ENCODE measurements at places on chromosomes 5 and 9. TPM values are rescaled to one million over a fixed set of nuclear protein-coding genes. Genes with fewer than 3 reads are reported as not detected.

LHX2 gene
- total RNA-seq: 0.34 TPM

EPB41L4A gene
- not detected for total RNA-seq

DMRT3 gene
- not detected for total RNA-seq

HIGD2A gene
- total RNA-seq: 157 TPM

GPR150 gene
- total RNA-seq: 0.26 TPM

PCDHGB6 gene
- total RNA-seq: 1.4 TPM

LCN1 gene
- total RNA-seq: not detected

IFNA2 gene
- not detected for total RNA-seq

ARL15 gene
- 4.0 TPM for total RNA-seq

PDE6A gene
- total RNA-seq: under 0.01 TPM

FBLL1 gene
- total RNA-seq: 1.6 TPM

PIP5K1B gene
- not detected for total RNA-seq

PCDHA6 gene
- total RNA-seq: 0.17 TPM

ADAMTS12 gene
- total RNA-seq: 39.5 TPM

SCGB3A2 gene
- total RNA-seq: not detected

PCDHB14 gene
- total RNA-seq: 0.70 TPM

LCP2 gene
- not detected for total RNA-seq

TMEM232 gene
- 1.1 TPM for total RNA-seq

PDZD2 gene
- total RNA-seq: 0.09 TPM

DNLZ gene
- 37.6 TPM for total RNA-seq

RBM22 gene
- 29.6 TPM for total RNA-seq

FREM1 gene
- 1.8 TPM for total RNA-seq

AMBP gene
- not detected for total RNA-seq

UNC13B gene
- total RNA-seq: 12.5 TPM

POLR3G gene
- total RNA-seq: 3.4 TPM

CCL28 gene
- 3.1 TPM for total RNA-seq

FBXO10 gene
- total RNA-seq: 17.6 TPM

TSSK1B gene
- total RNA-seq: not detected

PRLR gene
- total RNA-seq: 2.4 TPM
